Lower lobe of right lung (tissue), 2 donors: ENCODE measurements at places on chromosomes 5 and 9. TPM values are rescaled to one million over a fixed set of nuclear protein-coding genes. Genes with fewer than 3 reads are reported as not detected.

DNA sequence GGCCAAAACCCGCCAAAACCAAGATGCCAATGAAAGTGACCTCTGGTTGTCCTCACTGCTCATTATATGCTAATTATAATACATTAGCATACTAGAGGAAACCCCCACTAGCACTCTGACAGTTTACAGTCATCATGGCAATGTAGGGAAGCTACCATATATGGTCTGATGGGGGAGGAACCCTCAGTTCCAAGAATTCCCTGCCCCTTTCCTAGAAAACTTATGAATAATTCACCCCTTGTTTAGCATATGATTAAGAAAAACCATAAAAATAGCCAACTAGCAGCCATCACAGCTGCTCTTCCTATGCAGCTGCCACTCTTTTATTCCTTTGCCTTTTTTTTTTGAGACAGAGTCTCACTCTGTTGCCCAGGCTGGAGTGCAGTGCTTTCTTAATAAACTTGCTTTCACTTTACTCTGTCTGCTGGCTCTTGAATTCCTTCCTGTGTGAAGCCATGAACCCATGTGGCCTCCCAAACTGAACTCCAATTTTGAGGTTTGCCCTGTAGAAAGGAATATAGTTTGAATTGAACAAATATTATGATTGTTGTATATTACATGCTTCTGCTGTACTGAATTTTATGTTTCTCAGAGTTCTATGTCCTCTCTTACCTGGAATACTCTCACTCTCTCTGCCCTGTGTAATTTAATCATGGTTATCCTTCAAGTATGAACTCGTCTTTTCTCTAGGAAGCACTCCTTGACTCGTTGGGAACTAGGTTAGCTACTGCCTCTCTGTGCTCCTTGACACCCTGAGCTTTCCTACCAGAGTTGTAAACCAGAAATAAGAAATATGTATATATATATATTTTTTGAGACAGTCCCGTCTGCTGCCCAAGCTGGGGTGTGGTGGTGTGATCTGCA, 59.8 kb downstream of the KIAA1958 start:
- no peaks in the 10 kb centered on the region for H3K36me3 ChIP-seq
- H3K4me1 ChIP-seq, result peaks cover 10% of the 10 kb centered on the region
- no peak for DNase-seq
- no peaks in the 10 kb centered on the region for H3K27me3 ChIP-seq
- H3K4me3 ChIP-seq, result no peak overlapping the region

GRCh38 chr5:95858023-95858461, 35.5 kb upstream of the GLRX start:
- H3K4me1 ChIP-seq, result peaks cover 66% of the 10 kb centered on the region
- H3K36me3 ChIP-seq, result no peaks in the 10 kb centered on the region
- DNase-seq, result no peak
- H3K4me3 ChIP-seq, result no peak overlapping the region

DNA sequence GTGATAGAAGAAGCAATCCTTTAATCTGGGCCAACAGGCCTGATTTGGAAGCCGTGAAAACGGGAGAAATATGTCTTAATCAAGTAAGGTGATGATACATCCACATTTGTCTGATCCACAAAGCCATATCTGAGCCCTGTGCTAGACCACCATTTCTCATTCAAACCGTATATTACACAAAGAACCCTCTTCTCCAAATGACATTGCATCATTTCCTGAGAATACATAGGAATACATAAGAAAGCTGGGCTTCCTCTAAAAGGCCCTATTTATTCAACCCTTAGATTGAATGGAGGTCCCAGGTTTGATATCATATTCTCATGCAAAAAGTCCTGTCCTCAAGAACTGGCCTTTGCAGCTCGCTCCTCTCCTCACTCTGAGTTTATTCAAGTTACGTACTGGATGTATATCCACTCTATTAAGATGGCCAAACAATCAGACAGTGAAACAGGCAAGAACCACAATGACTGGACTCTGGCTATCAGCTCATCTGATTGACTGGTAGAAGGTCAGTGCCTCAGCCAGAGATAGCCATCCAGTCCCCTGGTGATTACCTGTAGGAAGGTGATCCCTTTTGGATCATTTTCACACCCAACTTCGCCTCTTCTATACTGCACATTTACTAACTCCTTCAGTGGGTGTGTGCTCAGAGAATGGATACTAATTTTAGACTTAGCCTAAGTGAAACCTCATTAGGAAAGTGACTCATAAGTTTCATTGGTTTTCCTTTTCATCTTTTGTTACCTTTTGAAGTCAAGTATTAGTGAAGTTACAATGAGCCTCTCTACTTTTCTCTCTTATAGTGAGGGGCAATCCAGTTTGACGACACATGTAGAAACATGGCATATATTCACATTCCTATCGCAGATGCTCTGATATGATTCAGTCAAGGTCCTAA, 167.6 kb upstream of the WWC1 start:
- H3K36me3 ChIP-seq, result no peaks in the 10 kb centered on the region
- H3K27ac ChIP-seq, result no peak overlapping the region
- DNase-seq, result no peak
- H3K4me3 ChIP-seq, result no peak overlapping the region

DNA sequence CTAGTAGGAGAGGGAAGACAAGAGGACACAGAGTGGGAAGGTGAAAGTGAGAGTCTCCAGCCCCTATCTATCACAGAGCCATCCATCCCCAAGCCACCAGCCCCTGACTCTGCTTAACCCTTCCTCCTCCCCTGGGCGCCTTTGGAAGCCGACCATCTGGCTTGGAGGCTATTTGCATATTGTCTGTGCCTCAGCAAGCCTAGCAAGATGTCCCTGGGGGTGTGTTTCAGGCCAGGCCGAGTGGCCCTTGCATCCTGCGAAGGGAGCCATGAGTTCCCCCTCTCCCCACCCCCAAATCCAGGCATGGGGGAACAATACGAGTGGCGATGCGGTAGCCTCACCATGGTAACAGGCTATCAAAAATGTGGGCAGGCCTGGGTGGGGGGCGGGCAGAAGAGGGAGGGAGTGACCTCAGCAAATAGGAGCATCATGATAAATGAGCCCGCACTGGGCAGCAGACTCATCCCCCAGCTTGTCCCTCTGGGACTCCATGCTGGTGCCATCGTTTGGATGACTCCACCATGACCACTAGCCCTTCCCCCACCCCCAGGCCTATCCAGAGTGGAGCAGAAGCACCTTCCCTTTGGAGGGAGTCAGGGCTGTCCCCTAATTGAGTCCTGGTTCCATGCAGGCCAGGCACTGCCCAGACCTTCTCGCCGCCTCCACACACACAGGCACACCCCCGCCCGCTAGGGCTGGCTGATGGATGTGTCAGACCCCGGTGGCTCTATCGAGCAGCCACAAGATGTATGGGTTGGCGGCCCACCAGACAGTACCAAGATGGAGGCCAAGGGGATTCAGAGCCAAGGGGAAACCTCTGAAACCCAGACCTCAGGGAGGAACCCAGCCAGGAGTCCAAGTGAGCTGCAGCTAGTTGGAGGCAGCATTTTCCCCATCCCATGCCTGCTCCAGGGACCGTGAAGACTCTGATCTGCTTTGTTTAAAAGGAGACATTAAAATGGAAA, 14.6 kb downstream of the URM1 start:
- no peak overlapping the region for H3K27ac ChIP-seq
- no peaks in the 10 kb centered on the region for H3K4me1 ChIP-seq
- no peak for DNase-seq
- H3K36me3 ChIP-seq, result peaks cover 83% of the 10 kb centered on the region

DNA sequence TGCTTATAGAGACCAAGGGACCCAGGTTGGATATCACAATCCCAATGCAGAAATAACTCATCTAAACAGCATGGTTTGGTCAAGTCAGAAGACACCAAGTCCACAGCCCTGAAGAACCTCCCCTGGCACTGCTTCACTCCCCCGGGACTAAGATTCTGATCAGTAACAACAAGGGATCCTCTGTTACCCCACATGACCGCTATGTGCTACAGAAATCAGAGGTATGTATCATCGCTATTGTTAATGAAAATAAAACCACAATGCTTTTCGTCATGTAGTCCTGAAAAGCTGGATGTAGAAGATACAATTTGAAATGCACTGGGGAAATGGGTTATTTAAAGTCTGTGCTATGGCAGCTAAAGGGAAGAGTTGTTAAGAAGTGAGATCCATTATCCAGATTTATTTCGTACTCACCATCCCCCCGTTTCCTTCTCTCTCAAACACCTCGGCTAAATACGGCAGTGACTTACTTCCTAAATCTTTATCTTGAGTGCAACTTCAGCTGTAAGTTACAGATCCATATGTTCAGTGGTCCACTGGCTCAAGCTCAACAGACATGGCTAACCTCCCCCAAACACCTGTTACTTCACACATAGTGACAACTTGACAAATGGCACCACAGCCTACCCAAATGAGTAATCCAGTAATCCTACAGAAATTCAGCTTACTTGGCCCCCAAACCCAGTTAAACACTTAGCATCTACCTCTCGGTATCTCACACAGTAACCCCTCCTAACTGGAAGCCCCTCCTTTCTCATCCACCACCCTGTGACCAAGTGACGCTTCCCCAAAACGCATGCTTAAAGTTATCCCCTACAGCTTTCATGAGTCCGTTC, 129.2 kb downstream of the MYO10 start:
- no peak for DNase-seq
- H3K27me3 ChIP-seq, result no peaks in the 10 kb centered on the region
- no peaks in the 10 kb centered on the region for H3K36me3 ChIP-seq
- H3K4me1 ChIP-seq, result peaks cover 34% of the 10 kb centered on the region
- no peak overlapping the region for H3K27ac ChIP-seq
- H3K4me3 ChIP-seq, result no peak overlapping the region

Gene ICE1
- total RNA-seq, result 28.1 TPM

- H3K27ac ChIP-seq, result no peak overlapping the region
- DNase-seq, result no peak
- no peaks in the 10 kb centered on the region for H3K27me3 ChIP-seq
- no peak overlapping the region for H3K4me3 ChIP-seq
These were observed 138.5 kb downstream of the ARHGAP26 start for GRCh38 chr5:142908659-142909058.

Gene FAXDC2
- total RNA-seq, result 72.7 TPM

DNA sequence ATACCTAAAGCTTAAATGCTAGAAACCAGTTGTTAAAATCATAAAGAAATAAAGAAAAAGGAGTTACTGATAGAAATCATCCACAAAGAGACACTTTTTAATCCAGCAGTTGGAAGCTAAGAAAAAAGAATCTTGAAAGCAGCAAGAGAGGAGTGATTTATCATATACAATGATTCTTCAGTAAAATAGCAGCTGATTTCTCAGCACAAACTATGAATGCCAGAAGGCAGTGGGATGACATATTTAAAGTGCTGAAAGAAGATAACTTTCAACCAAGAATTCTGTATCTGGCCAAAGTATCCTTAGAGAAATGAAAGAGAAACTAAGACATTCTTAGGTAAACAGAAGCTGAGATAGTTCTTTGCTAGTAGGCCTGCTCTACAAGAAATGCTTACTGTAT, 366.0 kb downstream of the HTR1A start:
- no peak overlapping the region for H3K27ac ChIP-seq
- no peak for DNase-seq
- no peaks in the 10 kb centered on the region for H3K36me3 ChIP-seq
- no peak overlapping the region for H3K4me3 ChIP-seq
- H3K4me1 ChIP-seq, result no peaks in the 10 kb centered on the region

GRCh38 chr9:93280661-93281259, 96.8 kb downstream of the WNK2 start:
- DNase-seq, result no peak
- no peak overlapping the region for H3K27ac ChIP-seq
- no peaks in the 10 kb centered on the region for H3K36me3 ChIP-seq

Gene PCDHA11
- 0.38 TPM for total RNA-seq

GRCh38 chr5:154520861-154521453, 42.9 kb upstream of the HAND1 start:
- H3K27ac ChIP-seq, result no peak overlapping the region
- peak overlapping the region; percentile 31 for H3K4me3 ChIP-seq
- H3K27me3 ChIP-seq, result peaks cover 27% of the 10 kb centered on the region
- H3K4me1 ChIP-seq, result no peaks in the 10 kb centered on the region

DNA sequence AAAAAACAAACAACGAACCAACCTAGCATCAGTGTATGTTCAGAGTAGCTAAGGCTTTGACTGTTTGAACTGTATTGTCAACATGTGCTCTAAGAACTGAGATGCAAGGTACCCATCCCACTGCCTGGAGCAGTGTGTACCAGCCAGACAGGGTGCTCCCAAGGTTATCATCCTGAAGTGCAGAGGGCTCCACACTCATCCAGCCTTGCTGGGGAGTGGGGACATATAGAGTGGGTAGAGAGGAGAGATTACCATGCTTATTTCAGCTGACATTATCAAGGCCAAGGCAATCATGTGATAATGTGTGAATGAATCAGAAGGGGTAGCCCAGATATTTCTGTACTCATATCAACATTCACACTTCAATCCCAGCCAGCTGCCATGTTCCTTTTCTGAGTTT, 68.7 kb upstream of the ZNF622 start:
- H3K36me3 ChIP-seq, result no peaks in the 10 kb centered on the region
- H3K27ac ChIP-seq, result no peak overlapping the region
- H3K4me3 ChIP-seq, result no peak overlapping the region
- no peaks in the 10 kb centered on the region for H3K4me1 ChIP-seq
- DNase-seq, result no peak
- no peaks in the 10 kb centered on the region for H3K27me3 ChIP-seq

DNA sequence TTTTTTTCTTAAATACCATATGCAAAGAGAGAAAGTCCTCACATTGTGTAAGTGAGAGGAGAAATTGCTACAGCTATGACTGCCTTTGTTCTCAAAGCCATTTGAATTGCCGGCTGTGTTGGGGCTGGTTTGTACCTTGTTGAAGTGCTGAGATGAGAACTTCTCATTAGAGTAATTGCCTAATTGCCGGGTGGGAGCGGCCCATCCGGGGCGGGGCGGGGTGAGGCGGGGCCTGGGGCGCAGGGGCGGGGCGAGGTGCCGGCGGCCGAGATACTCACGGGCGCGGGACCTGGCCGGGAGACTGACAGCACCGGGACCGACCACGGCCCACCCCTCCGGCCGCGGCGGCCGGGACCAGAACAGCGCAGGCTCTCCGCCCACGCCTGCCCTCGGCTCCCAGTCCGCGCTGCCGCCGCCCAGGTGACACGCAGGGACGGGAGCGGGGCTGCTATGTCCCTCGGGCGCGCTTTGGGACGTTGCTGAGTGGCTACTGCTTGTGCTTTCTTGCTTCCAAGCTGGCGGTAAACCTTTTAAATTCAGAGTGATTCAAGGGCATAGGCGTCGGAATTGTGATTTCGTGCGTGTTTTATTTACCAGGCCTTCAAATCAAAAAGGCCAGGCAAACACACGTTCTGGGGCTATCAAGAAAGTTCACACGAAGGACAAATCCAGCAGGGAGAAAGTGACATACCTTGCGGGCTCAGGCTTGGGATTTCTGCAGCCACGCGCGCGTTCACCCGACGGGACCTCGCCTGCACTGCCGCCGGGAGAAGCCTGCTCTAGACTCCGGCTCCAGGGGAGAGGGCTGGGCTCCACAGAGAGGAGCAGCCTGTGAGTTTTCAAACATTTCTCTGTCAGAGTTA, 269.1 kb downstream of the FANCC start:
- H3K27me3 ChIP-seq, result no peaks in the 10 kb centered on the region
- H3K27ac ChIP-seq, result peak overlapping the region; percentile 83
- peaks cover 4% of the 10 kb centered on the region for H3K36me3 ChIP-seq
- peaks cover 52% of the 10 kb centered on the region for H3K4me1 ChIP-seq
- peak; percentile 89 for DNase-seq
- H3K4me3 ChIP-seq, result peak overlapping the region; percentile 63
